Purkinje cell (primary cell): ENCODE measurements at places on chromosomes 12 and 14. TPM values are rescaled to one million over a fixed set of nuclear protein-coding genes. Genes with fewer than 3 reads are reported as not detected.

C14orf132 gene
- 31.6 and 32.0 TPM in 2 replicates for polyA plus RNA-seq

RASAL1 gene
- polyA plus RNA-seq, result 5.5 TPM in 1 of 2 replicates, not detected in the other

SLC38A4 gene
- not detected in 2 replicates for polyA plus RNA-seq

IL31 gene
- not detected in 2 replicates for polyA plus RNA-seq

OASL gene
- 0.22 TPM in 1 of 2 replicates, not detected in the other for polyA plus RNA-seq

AKAP5 gene
- 0.28 and 3.8 TPM in 2 replicates for polyA plus RNA-seq

CYP46A1 gene
- polyA plus RNA-seq, result 13.4 and 19.8 TPM in 2 replicates

CIROP gene
- not detected in 2 replicates for polyA plus RNA-seq

RITA1 gene
- 10.7 and 13.0 TPM in 2 replicates for polyA plus RNA-seq

HRK gene
- polyA plus RNA-seq, result 0.53 and 0.60 TPM in 2 replicates

CELA1 gene
- polyA plus RNA-seq, result 0.52 TPM in 1 of 2 replicates, not detected in the other

PRKAB1 gene
- 12.0 TPM in 1 of 2 replicates, not detected in the other for polyA plus RNA-seq

TGM1 gene
- not detected in 2 replicates for polyA plus RNA-seq

AQP6 gene
- polyA plus RNA-seq, result 0.12 TPM in 1 of 2 replicates, not detected in the other

KCNC2 gene
- 8.1 TPM in 1 of 2 replicates, not detected in the other for polyA plus RNA-seq

TMEM179 gene
- 8.6 and 19.7 TPM in 2 replicates for polyA plus RNA-seq

CCND2 gene
- polyA plus RNA-seq, result 98.9 and 110 TPM in 2 replicates

GALNT9 gene
- polyA plus RNA-seq, result 0.14 and 7.9 TPM in 2 replicates

ZC2HC1C gene
- polyA plus RNA-seq, result 2.0 and 4.0 TPM in 2 replicates

SMOC1 gene
- polyA plus RNA-seq, result 0.23 and 0.53 TPM in 2 replicates

MYF6 gene
- polyA plus RNA-seq, result not detected in 2 replicates

GPX2 gene
- 5.0 TPM in 1 of 2 replicates, not detected in the other for polyA plus RNA-seq

PIWIL1 gene
- polyA plus RNA-seq, result not detected in 2 replicates

CHGA gene
- polyA plus RNA-seq, result 16.3 TPM in 1 of 2 replicates, not detected in the other

KRT80 gene
- polyA plus RNA-seq, result not detected in 2 replicates

GPR84 gene
- polyA plus RNA-seq, result not detected in 2 replicates

INHBE gene
- 0.15 and 0.65 TPM in 2 replicates for polyA plus RNA-seq

KITLG gene
- 176 and 181 TPM in 2 replicates for polyA plus RNA-seq

MUCL1 gene
- polyA plus RNA-seq, result 2.0 TPM in 1 of 2 replicates, not detected in the other

RPL10L gene
- not detected in 2 replicates for polyA plus RNA-seq

MGP gene
- polyA plus RNA-seq, result 0.43 and 7.6 TPM in 2 replicates

CTSG gene
- not detected in 2 replicates for polyA plus RNA-seq

OAS1 gene
- polyA plus RNA-seq, result 0.58 TPM in 1 of 2 replicates, not detected in the other

DHRS4L2 gene
- polyA plus RNA-seq, result 1.9 and 3.5 TPM in 2 replicates

NRIP2 gene
- polyA plus RNA-seq, result 0.08 and 0.48 TPM in 2 replicates

SRRM4 gene
- 3.3 and 4.1 TPM in 2 replicates for polyA plus RNA-seq

SYCP3 gene
- polyA plus RNA-seq, result 4.2 and 6.0 TPM in 2 replicates

ZDHHC22 gene
- 0.71 and 3.5 TPM in 2 replicates for polyA plus RNA-seq

TRIM9 gene
- polyA plus RNA-seq, result 219 and 283 TPM in 2 replicates

KLRD1 gene
- 0.09 and 0.32 TPM in 2 replicates for polyA plus RNA-seq

SLC5A8 gene
- polyA plus RNA-seq, result 0.16 TPM in 1 of 2 replicates, not detected in the other

LHX5 gene
- polyA plus RNA-seq, result 0.90 and 3.1 TPM in 2 replicates

KLRK1 gene
- not detected in 2 replicates for polyA plus RNA-seq

FOXG1 gene
- polyA plus RNA-seq, result 6.2 TPM in 1 of 2 replicates, not detected in the other

SYNDIG1L gene
- not detected in 2 replicates for polyA plus RNA-seq

FNTB gene
- polyA plus RNA-seq, result 19.4 and 19.6 TPM in 2 replicates

FAM181A gene
- not detected in 2 replicates for polyA plus RNA-seq

CD69 gene
- 0.24 TPM in 1 of 2 replicates, not detected in the other for polyA plus RNA-seq

GLI1 gene
- 0.62 and 4.5 TPM in 2 replicates for polyA plus RNA-seq

LMO3 gene
- 13.2 and 71.5 TPM in 2 replicates for polyA plus RNA-seq

ARHGAP9 gene
- 2.8 TPM in 1 of 2 replicates, not detected in the other for polyA plus RNA-seq

SMIM41 gene
- not detected in 2 replicates for polyA plus RNA-seq

PARPBP gene
- 47.7 and 50.5 TPM in 2 replicates for polyA plus RNA-seq

KCNK10 gene
- 1.1 TPM in 1 of 2 replicates, not detected in the other for polyA plus RNA-seq

NFATC4 gene
- 0.81 and 6.9 TPM in 2 replicates for polyA plus RNA-seq
